Breast epithelium (tissue), 4 donors: ENCODE measurements at places on chromosomes 6 and 20. TPM values are rescaled to one million over a fixed set of nuclear protein-coding genes. Genes with fewer than 3 reads are reported as not detected.

- H3K4me3 ChIP-seq = no peak overlapping the region
- H3K27ac ChIP-seq = no peak overlapping the region
- H3K4me1 ChIP-seq = no peaks in the 10 kb centered on the region
- H3K36me3 ChIP-seq = no peaks in the 10 kb centered on the region
Observed at GRCh38 chr6:143589162-143589561, 77.6 kb upstream of the FUCA2 start.

DNA sequence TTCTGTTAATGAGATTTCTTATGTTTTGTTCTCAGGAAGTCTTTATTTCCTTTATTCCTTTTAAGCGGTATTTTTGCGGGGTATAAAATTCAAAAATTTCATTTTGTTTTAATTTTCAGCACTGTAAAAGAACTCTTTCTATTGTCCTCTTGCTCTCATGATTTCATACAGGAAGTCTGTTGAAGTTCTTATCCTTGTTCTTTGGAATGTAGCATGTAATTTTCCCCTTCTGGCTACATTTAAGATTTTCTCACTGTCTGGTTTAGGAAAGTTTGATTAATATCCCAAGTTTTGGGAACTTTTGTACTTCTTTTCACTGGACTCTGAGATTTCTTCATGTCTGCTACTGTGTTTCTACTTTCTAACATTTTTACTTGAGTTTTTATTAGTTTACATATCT, 581.4 kb upstream of the GJE1 start:
- no peaks in the 10 kb centered on the region for H3K36me3 ChIP-seq
- no peaks in the 10 kb centered on the region for H3K4me1 ChIP-seq
- DNase-seq = no peak

GRCh38 chr6:81772741-81773140, 20.3 kb upstream of the TENT5A start:
- no peaks in the 10 kb centered on the region for H3K27me3 ChIP-seq
- no peak overlapping the region for H3K27ac ChIP-seq
- H3K4me3 ChIP-seq = no peak overlapping the region
- H3K4me1 ChIP-seq = no peaks in the 10 kb centered on the region
- DNase-seq = no peak
- H3K36me3 ChIP-seq = no peaks in the 10 kb centered on the region

DNA sequence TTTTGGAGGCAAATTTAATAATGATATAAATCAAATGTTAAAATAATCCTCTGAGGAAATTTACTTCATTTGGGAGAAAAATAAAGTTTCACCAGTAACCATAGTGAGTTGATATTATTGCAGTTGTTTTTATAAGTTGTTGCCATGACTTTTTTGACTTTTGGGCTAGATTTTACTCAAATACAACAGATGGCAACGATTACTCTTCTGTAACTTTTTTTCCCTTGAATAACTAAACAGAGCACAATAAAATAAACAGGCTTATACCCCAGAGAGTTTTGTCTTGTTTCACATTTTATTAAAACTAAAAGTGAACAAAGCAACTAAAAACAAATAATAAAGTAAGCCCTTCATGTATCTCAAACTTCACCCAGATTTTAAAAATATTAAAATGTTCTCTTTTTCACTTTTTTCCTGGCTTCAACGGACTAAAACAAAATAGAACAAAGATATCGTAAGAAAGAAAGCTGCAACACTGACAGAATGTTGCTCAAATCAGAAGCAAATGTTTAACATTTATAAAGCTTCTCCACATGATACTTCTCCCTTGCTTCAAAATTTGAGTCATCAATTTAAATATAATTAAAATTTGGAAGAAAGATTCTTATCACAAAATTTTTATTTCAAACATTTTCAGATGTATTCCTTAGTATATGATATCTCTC, 42.5 kb upstream of the BMP5 start:
- no peak overlapping the region for H3K4me3 ChIP-seq
- no peaks in the 10 kb centered on the region for H3K27me3 ChIP-seq
- H3K4me1 ChIP-seq = no peaks in the 10 kb centered on the region
- H3K27ac ChIP-seq = no peak overlapping the region
- DNase-seq = no peak

- DNase-seq = no peak
- no peak overlapping the region for H3K27ac ChIP-seq
- peaks cover 3% of the 10 kb centered on the region for H3K4me1 ChIP-seq
- no peaks in the 10 kb centered on the region for H3K36me3 ChIP-seq
- peak overlapping the region; percentile 66 for H3K4me3 ChIP-seq
Observed at GRCh38 chr6:133240511-133241085, 559 bp upstream of the EYA4 start.

DNA sequence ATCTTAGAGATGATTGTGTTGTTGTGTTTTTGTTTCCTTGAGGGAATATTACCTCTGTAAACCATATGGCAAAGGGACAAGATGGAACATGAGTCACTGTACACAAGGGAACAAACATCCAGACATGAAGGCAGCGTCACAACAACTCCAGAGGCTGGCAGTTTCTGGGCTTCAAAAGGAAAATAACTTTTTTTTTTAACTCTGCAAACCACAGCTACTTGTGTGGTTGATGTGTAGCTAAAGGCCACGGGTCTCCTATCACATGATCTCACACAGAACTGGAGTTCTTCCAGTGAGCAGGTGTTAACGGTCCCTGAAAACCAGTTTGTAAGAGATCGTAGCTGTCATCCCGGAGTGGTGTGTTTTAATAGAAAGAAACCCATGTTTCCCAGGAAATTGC, 33.2 kb upstream of the HBS1L start:
- no peaks in the 10 kb centered on the region for H3K36me3 ChIP-seq
- no peak for DNase-seq

The PDE7B gene
- 5.2 TPM for total RNA-seq

The GSS gene
- 33.4 TPM for total RNA-seq
